Stimulated activated CD4-positive, alpha-beta T cell treated with anti-CD3 and anti-CD28 coated beads, Interleukin-1b, Interleukin-23, amount 100 ng/mL, for 1 hour (primary cell): ENCODE measurements at places on chromosomes 3 and 15.

- DNase-seq, result no peak
Observed at GRCh38 chr15:52105846-52106245, 6.7 kb downstream of the BCL2L10 start.

GRCh38 chr3:9192248-9193025 is 57.0 kb downstream of the SRGAP3 start:
- no peak for DNase-seq

- no peak for DNase-seq
Observed at GRCh38 chr15:80106051-80106450, 46.6 kb downstream of the ZFAND6 start.

DNA sequence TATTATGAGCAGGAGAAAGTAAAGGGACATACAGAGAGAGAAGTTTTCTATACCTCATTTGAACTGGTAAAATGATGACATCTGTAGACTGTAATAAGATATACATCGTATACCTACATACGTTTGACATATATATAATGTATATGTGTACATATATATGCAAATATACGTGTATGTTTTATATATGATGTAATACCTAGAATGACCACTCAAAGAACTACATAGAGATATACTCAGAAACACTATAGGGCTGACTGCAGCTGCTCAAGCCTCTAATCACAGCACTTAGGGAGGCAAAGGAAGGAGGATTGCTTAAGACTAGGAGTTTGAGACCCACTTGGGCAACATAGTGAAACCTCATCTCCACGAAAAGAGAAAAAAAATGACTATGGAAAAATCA is 48.5 kb upstream of the MCTP2 start:
- no peak for DNase-seq

DNA sequence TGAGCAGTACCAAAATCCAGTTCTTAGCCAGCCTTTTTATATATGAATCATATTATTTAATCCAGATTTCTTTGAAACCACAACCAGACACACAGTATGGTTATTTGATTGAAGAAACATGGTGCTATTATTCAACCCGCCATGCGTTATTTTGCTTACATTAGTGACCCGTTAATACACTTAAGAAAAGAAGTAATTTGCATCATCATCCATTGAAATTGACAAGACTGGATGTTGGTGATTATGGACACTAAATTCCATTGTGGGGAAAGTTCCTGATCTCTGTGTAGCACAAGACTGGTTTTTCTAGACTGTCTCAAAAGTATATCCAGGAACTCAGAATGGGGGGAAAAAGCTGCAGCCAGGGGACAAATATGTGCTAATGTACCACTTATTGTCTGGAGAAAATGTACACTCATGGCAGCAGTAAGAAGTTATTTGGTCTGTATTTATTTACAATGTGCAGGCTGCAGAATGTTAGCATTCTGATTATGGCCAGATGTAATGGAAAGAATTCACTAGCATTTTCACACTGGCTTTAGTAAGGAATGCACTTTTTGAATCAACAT is 80.3 kb downstream of the FILIP1L start:
- no peak for DNase-seq

DNA sequence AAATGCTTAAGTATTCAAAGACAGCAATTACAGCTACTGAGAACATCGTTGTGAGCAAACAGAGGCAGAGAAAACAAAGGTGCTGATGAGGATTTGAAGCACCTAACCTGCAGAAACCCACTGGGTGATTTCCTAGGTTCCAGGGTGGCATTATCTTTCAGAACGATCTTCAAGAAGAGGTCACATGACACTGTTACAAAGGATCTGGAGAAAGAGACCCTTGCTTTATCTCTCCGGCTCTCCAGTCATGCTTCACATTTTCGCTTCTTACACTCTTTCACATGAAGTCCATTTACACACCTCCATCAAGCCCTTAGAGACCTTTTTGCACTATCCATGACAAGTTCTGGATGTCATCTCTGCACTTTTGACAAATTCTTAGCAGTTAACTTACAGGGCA is 70.8 kb downstream of the GOLGA8B start:
- DNase-seq, result no peak

DNA sequence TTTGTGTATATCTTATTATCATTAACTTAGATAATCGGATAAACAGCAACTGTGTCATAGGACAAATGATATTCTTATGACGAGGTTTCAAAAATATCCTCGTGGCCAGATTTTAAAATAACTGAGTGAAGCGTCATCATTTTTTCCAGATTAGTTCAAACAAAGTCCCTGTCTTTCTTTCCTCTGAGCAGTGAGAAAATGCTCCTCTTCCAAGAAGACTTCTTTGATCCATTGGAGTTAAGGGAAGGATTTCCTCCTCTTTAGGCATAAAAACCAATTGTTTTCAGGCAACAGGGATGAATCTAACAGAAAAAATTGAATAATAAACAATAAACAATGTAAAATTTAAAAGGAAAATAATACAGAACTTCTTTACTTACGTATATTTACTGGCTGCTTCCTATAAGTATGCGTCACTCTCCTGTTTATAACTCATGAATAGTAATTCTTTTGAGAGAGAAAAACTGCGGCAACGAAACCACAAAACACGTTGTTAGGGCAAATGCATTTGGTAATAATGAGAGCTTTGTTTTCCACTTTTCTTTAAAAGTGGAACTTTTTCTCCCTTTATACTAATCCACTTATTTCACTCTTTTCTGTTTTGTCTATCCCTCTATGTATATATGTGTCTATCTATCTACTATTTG is 419.4 kb upstream of the ONECUT1 start:
- DNase-seq, result no peak

- no peak for DNase-seq
Observed at GRCh38 chr15:60651734-60652141, 172.8 kb upstream of the ICE2 start.

GRCh38 chr15:66630801-66631351 is 65.1 kb upstream of the LCTL start:
- no peak for DNase-seq

- no peak for DNase-seq
Observed at GRCh38 chr15:70587896-70588567, 175.3 kb downstream of the UACA start.

DNA sequence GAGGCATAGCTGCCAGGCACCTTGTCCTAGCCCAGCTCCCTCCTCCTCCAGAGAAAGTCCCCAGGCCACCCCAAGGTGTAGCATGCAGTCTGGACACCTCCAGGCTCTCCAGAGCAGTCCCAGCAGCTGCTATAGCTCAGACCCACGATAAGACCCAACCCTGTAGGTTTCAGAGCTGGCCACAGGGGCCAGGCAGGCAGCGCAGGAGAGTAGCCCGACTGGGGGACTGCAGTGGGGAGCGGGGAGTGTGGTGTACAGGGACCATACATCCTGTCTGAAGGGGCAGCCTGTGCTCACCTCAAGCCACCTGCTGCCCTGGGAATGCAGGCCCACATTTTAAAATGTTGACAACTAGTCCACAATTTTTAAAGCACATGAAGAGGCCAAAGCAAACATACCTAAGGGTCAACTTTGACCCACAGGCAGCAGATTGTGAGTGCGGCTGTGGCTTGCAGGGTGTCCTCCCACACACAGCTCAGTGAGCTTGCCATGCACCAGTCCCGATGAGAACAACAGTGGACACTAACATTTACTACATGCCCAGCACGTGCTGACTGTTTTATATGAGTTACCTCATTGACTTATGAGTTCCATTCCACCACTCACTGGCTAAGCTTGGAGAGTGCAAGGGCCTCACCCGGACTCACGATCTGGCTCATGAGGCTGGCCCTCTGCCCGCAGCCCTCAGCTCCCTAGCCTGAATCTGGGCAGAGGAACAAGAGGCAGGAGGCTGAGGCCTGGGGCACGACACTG is 81.4 kb downstream of the DNAJB8 start:
- DNase-seq, result no peak

DNA sequence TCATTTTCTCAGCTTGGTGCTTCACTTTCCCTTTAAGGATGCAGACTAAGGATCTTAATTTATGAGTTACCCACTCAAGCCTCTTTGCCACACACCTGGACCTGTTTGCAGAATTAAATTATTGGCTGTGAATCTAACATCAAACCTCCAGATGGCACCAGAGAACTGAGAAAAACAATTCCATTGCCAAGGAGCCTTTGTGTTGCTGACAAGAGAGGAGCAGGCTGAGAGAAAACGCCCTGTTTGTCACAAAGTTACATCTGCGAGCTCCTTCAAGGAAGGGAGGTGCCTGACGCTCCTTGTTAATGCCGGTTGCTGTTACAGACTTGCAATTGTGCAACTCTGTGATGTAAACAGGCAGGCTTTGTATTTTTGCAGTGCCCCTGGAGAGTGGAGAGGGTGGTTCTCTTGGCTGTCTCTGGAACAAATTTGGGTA is 36.3 kb upstream of the TMC3 start:
- DNase-seq, result no peak

DNA sequence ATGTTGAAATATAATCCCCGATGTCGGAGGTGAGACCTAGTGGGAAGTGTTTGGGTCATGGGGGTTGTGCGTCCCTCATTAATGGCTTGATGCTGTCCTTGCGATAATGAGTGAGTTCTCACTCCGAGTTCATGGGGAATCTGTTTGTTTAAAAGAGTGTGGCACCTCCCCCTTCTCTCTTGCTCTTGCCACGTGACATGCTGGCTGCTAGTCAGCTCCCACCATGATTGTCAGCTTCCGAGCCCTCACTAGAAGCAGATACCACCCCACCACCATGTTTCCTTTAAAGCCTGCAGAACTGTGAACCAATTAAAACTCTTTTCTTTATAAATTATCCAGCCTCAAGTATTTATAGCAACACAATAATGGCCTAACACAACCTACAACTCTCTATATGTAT is 166.3 kb upstream of the MBNL1 start:
- no peak for DNase-seq

- DNase-seq, result no peak
Observed at GRCh38 chr3:73029321-73029796, 32.1 kb upstream of the EBLN2 start.

- DNase-seq, result no peak
Observed at GRCh38 chr3:186664506-186664905, 1.3 kb upstream of the HRG start.

GRCh38 chr3:28935146-28935545 is 345.7 kb upstream of the RBMS3 start:
- no peak for DNase-seq

- no peak for DNase-seq
Observed at GRCh38 chr3:11130385-11130784, 23.9 kb upstream of the HRH1 start.

- DNase-seq, result no peak
Observed at GRCh38 chr3:66483006-66483405, 17.8 kb downstream of the LRIG1 start.

DNA sequence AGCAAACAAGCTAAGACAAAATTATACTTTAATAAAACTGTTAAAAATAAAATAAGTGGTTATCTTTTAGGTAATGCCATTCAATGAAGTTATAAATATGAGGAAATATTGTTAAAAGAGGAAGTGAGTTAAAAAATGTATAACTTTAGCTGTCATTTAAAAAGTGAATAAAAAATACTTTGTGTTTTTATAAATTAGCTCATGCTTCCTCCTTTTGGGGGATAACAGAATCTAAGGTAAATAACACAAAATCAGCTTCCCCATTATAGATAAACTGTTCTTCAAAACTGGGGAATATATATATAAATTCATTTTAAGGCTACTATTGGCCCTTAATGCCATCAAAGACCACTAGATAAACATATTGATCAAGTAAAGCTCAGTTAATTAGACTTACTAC is 113.7 kb upstream of the AADACL2 start:
- no peak for DNase-seq

GRCh38 chr15:27468151-27468591 is 497.2 kb downstream of the GABRG3 start:
- DNase-seq, result no peak

DNA sequence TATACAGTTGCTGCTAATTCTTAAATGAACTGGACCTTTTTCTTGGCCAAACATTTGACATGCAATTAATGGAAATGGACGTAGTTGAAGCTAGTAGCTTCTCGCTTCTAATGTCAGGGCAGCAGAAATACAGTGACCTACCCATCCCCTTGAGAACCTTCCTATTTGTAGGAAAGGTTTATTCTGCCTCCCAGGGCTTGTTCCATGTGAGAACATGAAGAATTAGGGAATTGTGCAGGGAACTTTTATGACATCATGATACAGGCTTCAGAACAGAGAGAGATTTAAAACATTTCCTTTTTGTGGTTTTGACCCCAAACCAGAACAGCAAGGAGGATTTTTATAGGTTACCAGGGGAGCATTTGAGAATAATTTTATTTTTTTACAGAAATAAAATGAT is 406.6 kb upstream of the PPP2R3A start:
- DNase-seq, result no peak

DNA sequence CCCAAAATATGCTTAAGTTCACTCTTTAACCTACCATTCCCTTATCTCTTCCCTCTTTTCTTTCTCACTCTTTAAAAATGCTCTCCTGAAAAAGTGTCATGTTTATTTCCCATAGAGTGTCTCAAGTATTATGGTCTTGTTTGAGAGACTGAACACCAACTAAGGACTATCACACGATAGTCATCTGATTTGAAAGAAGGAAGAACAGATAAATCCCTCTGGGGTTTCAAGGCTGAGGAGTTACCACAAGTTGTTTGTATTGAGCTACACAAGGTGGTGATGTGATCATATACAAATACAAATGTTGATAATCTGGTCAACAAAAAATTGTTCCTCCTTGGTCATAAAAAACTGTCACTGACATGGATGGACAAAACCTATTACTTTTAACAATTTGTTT is 13.8 kb downstream of the MEIS2 start:
- DNase-seq, result no peak

DNA sequence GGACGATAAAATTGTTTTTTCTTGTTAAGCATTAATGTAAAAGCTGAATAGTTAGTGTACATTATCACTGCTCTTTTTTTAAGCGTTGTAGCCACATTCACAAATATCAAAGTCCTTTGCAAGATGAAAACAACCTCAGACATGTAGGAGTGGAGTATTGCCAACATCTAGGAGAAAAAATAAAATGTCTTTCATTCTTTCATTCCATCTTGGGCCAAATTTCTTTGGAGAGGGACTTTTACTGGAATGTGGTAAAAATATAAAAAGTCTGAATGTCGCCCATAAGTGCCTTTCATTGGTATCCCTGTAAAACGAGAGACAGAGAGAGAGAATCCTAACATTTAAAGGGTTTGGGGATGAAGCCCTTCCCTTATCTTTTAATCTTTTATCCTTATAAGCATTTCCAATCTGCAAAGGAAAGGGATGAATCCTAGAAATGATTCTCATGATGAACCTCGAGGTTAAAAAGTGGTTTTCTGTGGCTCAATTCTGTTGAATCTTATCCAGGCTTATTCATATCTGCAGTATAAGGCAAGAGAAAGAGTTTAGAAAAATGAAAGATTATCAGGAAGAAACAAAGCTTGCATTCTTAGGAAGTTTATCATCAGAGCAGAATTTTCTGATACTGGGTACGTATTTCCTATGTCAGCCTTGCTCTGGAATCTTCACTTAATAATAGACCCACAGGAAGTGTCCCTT is 1031.7 kb downstream of the MCTP2 start:
- DNase-seq, result no peak

DNA sequence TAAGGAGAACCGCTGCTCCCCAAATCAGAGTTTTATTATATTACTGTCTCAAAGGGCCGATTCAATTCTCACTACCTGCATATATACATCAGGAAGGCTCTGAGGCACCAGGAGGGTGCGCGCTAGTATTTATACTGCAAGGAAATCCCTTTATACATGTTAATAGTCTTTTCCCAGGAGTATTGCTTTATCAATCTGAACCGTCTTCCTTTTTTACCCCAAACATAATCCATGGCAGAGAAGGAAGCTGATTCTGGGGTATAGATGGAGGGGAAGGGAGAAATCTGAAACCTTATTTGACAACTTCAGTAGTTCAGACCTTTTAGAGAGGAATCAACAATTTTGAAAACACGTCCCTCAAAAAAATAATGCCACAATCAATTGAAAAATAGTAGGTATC is at the start of gene POU1F1:
POU1F1 (minus strand) TSS at position 101 of the 400 bp plus-strand sequence. CDS start 122 bp downstream, outside the sequence.
- DNase-seq, result no peak

- DNase-seq, result no peak
Observed at GRCh38 chr3:154749514-154749913, 319.5 kb upstream of the GPR149 start.
